Astrocyte of the cerebellum (primary cell): ENCODE measurements at places on chromosomes 3 and 15.
A peak's percentile ranks its signal among the peaks of the same experiment; 100 is the strongest.

GRCh38 chr3:16800361-16800760 lies 84.4 kb upstream of the PLCL2 start:
- no peak for DNase-seq

DNA sequence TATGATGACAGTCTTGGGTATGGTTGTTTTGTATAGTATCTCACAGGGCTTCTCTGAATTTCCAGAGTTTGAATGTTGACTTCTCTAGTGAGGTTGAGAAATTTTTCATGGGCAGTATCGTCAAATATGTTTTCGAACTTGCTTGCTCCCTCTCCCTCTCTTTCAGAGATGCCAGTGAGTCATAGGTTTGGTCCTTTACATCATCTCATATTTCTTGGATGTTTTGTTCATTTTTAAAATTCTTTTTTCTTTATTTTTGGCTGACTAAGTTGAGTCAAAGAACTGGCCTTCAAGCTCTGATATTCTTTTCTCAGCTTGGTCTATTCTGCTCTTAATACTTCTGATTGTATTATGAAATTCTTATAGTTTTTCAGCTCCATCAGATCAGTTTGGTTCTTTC lies 282.3 kb upstream of the NECTIN3 start:
- DNase-seq, result no peak

DNA sequence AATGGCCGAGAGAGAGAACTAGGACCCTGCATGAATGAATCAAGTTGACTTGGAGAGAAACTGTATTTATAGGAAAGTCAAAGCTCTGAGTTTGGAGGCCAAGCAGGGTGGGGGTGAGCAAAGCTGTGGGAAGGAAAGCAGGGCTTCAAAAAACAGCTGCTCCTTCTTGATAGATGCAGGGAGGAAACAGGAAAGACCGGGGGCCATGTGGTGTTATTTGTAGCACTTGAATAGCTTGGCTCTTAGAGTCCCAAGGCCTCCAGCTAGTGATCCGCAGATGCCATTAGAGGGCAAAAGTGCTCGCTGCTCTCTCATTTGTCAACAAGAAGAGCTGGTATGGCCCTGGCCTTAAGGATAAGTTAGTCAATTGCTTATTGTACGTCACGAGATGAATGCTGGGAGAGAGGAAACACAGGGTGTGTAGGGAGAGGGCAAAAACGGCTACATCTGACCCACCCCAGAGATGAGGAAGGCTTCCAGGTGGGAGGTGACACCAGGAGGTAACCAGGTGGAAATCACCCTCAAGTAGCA lies at the start of gene ALG1L2:
Gene ALG1L2 (plus strand): TSS at position 481 of the 531 bp plus-strand sequence. CDS start 186 bp downstream, outside the sequence.
- no peak for DNase-seq

DNA sequence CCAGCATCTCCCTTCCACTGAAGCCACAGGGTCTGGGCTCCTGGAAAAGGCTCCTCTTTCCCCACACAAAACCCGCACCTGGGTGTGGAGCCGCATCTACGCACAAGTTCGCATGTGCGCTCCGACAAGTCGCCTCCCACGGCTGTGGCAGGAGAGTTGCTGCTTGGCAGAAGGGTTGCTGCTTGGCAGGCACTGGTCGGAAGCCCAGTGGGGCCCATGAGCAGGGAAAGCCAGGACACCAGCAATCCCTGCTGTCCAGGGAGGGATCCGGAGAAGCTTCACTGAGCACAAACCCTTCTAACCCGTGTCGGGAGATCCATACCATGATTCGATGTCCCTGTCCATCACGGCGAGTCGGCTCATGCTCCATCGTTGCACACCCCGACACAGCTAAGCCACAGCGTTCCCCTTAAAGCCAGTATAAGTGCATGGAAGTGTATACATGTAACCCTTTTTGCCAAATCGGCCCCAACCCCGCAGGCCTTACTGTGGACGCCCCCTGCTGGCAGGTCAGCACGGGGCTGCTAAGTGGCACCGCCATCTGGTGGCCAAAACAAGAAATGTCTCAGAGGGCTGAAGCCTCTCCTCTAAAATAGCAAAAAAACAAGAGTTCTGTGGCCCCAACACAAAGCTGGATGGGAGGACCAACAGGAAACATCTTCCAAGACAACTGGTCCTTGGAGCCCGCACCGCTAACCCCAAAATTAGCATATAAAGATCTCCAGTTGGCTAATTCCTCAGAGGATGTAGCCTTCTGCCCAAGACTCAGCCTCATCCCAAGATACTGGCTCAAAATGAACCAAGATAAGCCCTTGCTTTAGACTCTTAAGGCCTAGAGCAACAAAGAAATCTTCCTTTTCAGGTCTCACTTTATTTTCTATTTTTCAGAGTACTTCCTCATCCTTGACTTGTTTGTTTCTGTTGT lies 8.3 kb downstream of the ANKRD63 start:
- peak; percentile 68 for DNase-seq

GRCh38 chr3:123586968-123587367 lies 2.1 kb upstream of the HACD2 start:
- no peak for DNase-seq

DNA sequence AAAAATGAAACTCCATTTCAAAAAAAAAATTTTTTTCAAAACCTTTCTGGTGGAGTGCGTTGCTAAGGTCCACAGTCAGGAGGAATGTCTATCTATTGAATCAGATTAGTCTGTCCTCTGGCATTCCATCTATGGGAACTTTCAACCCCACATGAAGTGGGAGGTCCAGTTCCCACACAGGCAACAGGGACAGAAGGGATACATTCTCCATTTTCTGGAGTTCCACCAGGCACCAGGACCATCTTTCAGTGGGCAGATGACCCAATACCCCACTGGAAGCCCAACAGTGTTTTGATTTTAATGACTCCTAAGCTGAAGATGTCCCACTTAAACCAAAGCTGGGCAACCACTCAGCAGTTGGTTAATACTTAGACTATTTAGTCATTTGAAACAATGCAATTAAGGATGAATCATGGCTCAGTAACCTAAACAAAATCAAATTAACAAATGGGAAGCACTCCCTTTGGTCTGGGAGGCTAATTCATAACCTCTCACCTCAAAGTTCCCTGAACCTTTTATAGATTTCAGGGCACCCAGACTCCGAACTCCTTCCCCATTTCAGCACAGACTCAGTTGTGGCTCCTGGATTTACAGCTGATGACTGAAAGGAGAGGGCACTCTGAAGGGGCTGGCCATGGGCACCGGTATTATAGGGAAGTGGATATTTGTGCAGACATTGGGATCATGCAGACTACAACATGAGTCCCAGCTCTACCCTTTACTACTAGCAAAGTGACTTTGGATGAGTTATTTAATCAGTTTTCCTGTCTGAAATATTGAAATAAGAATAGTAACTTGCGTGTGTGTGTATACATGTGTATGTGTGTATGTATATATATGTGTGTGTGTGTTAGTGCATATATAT lies 264.3 kb upstream of the LRTM1 start:
- DNase-seq, result peak; percentile 83

- no peak for DNase-seq
Observed at GRCh38 chr3:148084931-148085330, 612.8 kb upstream of the AGTR1 start.

DNA sequence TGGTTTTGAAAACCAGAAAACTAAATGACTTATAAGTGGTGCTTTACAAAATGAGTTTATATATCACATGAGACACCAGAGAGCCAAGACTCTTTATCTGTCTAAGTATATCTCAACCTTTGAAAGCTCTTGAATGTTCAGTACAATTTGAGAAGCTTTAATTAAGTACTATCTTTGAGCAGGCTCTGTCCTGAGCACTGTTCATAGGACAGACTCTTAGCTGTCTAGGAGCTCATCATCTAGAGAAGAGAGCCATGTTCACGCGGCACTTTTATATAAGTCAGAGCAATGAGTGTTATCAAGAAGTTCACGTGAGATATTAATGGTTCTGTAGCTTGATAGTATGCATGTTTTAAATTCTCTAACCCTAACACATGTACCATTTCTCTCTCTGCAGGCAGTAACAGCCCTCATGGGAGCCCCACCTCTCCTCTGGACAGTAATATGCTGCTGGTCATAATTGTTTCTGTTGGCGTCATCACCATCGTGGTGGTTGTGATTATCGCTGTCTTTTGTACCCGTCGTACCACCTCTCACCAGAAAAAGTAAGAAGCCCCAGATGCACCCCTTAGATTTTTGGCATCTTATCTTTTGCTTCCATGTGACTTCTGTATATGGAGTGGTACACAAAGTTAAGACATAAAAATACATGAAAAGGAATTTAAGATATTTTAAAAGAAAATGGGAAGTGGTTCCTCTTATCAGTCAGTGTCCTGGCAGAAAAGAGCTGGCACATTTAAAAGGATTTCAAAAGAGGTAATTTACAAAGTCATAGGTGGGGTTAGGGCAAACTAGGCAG lies 86.0 kb downstream of the HCN4 start:
- DNase-seq, result no peak

DNA sequence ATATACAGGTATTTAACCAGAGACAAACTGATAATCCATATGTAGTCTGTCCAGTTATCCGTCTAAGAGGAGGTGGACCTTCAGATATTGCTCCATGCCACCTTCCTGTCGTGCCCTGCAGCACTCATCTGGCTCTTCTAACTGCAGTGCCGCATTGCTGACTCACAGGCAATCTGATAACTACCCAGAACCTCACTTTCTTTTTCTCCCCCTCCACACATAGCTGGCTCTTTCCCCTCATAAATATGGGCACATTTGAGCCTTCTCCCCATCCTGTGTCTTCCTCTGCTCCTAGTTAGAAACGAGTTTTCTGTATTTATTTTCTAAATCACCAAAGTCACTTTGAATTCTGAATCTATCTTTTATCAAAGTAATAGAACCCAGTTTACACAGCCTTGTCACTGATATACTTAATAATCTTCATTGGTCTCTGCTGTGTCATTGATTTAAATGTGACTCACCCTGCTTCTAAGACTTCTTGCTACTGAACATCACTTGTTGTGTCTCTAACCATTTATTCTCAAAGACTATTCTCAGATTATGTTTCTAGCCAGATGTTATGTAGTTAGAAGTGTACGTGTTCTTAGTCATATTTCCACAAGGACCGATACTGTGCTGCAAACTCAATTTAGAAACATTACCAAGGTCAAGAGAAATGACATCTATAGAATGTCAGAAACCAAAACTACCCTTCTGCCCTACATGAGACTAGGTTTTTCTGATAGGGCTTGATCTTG lies 17.4 kb upstream of the KCNMB2 start:
- DNase-seq, result no peak

GRCh38 chr3:46929324-46929723 lies 47.2 kb downstream of the CCDC12 start:
- DNase-seq, result no peak

- DNase-seq, result no peak
Observed at GRCh38 chr3:143060906-143061305, 58.7 kb upstream of the CHST2 start.
